ENCODE measurements at places on chromosomes 1 and 21.

DNA sequence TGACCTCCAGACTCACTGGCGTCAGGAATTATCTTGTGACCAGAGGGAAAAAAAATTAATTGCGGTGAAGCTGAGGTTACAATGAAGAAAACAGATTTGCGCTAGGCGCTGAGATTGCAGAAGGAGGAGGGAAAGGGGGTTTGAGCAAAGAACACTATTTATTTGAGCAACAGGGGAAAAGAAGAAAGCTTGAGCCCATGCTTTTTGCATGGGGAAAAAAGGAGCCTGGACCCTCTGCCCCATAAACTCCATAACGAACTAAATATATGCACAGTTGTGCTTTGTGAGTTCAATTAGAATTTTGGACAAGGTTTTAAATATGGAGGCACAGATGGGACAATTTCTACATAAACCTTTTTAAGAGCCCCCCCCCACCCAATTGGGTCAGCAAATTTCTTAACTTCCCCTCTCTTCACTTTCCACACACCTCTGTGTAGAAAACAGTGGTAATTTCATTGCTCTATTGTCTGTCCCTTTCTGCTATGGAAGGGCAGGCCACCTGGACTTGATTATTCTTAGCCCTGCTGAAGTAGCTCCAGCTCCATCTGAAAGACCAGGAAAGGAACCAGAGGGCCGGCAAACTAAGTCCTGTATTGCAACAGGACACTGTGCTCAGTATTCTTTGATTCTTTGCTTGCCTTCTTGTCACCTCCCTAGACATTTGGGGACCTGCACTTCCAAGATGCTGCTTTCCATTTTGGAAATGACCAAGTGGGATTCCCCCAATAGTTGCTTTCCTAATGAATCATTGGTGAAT is 862 bp upstream of the ID3 start:
- no peak for DNase-seq

GRCh38 chr1:155529929-155530328 is 32.7 kb downstream of the ASH1L start:
- no peak for DNase-seq

GRCh38 chr1:53286955-53287354 is 40.9 kb downstream of the LRP8 start:
- no peak for DNase-seq

DNA sequence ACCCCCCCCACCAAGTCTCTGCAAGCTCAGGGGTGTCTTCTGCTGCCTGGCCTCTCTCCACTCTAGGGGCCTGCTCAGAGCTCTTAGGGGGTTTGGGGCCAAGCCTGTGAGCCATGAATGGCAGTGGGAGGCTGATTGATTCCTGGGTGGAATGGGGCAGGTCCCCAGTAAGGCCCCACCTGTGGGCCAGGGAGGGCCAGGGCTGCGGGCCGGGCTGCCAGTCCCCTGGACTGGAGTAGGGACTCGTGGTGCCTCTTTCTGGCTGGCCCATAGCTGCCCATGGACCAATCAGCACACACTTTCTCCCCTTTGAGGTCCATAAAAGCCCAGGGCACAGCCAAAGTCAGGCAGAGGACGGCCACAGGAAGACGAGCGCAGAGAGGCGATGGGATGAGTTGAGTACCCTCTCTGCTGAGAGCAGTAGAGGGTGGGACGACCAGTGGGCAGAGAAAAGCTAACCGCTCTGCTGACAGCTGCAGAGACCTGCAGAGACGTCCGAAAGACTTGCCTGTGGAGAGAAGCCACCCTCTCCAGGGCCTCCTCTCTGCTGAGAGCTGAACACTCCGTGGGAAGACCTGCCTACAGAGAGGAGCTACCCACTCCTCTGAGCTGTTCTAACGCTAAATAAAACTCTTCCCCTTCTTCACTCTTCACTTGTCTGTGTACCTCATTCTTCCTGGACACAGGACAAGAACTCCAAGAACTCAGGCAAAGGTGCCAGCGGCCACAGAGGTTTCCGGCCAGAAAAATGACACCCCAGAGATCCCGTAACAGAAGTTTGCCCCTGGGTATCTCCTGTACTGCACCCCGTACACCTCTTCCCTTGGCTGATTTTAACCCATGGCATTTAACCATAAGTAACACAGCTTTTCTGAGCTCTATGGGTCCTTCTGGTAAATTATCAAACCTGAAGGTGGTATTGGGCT is 38.2 kb upstream of the TARDBP start:
- DNase-seq: no peak

- no peak for DNase-seq
These were observed 11.7 kb upstream of the TDRD10 start for GRCh38 chr1:154490317-154490716.

- no peak for DNase-seq
These were observed 34.4 kb downstream of the ADAMTS1 start for GRCh38 chr21:26810676-26811415.

- no peak for DNase-seq
These were observed 30.2 kb upstream of the RNF187 start for GRCh38 chr1:228457017-228457395.

DNA sequence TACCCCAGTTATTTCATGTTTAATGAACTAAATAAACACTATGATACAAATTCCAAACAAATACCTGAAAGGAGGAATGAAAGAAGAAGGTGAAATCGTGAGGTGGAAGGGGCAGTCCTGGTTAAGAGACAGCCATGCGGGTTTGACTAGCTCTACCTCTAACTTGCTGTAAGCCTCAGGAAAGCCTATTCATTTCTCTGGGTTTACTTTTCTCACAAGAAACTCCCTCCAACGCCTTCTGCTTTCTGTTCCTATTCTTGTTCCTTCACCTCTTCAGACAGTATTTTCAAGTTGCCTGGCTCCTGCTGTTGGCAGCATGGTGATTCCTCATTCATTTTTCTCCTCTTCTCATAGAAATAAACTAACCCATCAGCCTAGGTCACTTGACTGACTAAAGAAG is 92.4 kb downstream of the NTPCR start:
- no peak for DNase-seq

- peak; percentile 42 for DNase-seq
These were observed 6.0 kb upstream of the PIGC start for GRCh38 chr1:172449585-172450523.

DNA sequence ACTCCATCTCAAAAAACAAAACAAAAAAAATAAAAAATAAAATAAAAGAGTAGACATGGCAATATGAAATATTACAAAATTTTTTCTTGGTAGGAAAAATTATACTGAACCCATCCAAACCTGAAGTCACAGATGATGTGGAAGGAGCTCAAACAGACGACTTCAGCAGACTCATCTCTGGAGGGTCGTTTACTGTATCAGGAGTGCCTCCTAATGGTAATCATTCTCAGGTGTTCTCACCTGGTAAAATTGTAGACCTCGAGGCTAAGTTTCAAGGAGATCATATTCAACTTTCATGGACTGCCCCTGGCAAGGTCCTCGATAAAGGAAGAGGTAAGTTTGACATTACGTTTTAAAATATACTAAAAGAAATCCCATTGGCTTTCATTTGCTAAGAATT is 54.3 kb upstream of the SH3GLB1 start:
- no peak for DNase-seq

GRCh38 chr1:210413951-210414350 is 85.2 kb downstream of the HHAT start:
- DNase-seq: no peak

DNA sequence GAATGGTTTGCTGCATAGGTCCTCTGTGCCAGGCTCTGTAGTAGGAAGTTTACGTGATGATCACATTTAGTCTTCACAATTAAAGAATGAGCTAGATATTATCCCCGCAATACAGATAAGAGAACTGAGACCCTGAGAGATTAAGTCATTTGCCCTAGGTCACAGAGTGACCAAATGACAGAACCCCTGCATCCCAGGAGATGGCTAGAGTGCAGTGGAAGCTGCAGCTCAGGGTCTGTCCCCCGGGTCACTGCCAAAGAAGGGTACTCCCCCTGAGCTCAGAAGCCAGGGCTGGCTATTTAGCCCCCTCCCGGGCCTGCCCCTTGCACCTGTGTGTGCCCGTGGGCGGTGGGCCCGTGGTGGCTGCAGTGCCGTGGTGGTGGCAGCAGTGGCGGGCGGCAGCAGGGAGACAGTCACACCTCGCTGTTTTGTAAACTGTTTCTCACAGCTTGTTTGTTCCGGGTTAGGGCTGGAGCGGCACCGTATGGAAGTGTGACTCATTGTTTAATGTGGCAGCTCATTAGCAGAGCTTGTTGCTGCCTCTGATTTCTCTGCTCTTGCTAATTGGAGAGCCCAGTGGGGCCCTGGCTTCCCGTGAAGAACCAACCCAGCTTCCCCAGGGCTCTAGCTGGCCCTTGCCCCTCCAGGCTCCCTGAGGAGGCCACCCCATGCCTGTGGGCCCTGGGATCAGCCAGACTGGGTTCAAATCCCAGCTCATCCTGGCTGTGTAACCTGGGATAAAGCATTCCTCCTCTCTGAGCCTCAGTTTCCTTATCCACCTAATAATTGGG is 19.3 kb upstream of the FOXO6 start:
- no peak for DNase-seq

DNA sequence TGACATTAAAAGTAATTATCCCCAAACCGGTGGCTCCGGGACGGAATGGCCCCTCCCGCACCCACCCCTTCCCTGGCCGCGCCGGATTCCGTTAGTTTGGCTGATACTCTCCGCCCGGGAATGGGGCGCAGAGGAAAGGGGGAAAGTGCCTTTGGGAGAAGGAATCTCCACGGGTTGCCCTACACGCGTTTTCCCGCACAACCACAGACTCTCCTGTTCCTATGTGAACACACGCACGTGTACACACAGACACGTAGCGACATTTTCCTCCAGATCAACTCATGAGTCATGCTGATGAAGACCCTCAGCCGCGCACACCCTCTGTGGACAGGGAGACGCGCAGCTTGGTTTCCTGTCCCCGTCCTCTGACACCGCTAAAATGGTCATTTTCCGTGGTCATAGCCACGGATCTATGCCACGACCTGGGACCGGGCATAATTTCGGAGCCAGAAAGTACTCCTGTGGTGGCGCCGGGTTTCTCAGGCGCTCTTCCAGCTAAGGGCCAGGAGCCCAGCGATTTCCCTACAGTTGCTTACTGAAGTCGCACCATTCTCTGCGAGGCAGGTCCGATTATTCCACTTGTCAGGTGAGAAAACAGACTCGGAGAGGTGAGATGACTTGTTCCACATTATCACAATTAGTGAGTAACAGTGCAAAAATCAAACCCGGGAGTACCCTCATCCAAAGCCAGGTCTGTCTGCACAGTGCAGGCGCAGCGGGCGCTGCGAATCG is 4.0 kb upstream of the DMRTA2 start:
- DNase-seq: no peak

DNA sequence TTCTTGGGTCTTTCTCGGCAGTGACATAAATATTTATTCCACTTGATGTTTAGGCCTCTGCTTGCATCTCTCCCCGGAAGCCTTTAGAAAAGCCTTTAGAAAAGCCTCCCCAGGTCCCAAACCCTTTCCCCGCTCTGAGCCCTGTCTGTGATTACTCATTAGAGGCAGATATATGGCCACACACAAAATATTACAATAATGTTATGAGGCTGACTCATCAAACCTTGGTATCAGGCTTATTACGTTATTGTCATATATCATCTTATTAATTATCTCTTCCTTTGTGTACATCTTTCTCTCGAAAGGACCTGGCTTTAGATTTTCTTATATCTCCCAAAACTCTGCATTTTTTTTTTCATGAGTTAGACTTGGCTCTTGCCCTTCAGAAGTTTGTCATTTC is 69.5 kb downstream of the FGGY start:
- no peak for DNase-seq

DNA sequence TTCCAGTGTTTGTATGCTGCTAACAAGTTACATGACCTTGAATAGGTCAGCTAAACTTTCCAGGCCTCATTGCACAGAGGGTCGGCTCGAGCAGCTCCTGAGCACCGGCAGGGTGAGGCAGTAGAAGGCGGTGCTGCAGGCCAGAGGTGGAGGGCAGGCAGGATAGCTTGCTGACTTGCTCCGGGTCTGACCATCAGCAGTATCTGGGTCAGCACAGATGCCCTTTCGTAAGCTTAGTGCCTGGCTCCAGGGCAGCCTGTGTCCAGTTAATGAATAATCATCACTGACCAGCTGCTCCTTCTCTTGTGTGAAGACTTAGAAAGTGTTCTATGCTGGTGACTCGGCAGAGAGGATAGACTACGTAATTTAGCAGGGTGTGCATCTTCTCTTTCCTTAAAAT is 6.9 kb downstream of the MAPKAPK2 start:
- no peak for DNase-seq

DNA sequence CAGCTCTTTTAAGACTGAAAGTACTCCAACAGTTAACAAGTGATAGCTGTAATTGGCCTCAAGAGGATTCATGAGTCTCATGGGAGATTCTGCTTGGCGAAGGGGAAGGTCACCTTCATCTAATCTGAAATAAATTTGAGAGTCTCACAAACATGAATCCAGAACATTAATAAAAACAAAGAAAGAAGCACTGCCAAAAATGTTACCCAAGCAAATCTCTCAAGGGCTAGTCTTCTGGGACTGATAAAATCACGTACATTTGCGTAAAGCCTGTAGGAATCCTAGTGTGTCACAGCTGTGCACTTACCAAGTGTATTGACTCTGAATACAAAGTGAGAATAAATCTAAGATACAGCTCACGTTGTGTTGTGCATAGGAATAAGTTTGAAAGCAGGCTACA is 21.2 kb upstream of the NUF2 start:
- DNase-seq: no peak

GRCh38 chr1:235857756-235858155 is 8.9 kb downstream of the LYST start:
- no peak for DNase-seq

DNA sequence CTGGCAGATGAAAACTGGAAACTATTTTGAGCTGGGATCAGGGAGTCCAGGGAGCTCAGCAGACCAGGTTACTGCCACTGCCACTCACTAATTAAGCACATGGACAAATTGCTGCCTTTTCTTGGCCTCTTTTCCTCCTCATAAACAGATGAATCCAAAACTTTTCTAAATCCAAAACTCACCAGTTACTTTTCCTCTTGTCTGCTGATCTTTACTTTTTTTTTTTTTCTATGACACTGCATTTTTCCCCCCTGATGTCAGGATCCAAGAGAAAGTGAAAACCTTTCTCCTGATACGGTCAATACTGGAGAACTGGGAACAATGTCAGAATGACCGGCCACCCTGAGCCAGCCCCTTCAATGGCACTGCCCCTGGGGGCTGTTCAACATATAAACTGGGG is 405.8 kb downstream of the DUSP10 start:
- DNase-seq: no peak

- no peak for DNase-seq
These were observed 7.1 kb upstream of the CDC20 start for GRCh38 chr1:43351421-43352350.
